ENCODE measurements at places on chromosomes 12 and 14.
A peak's percentile ranks its signal among the peaks of the same experiment; 100 is the strongest.

- no peak overlapping the region for H3K4me3 ChIP-seq
- H3K27me3 ChIP-seq = no peaks in the 10 kb centered on the region
- no peak overlapping the region for H3K27ac ChIP-seq
- no peak for DNase-seq
- H3K4me1 ChIP-seq = peaks cover 30% of the 10 kb centered on the region
These were observed 463.6 kb downstream of the ETNK1 start for GRCh38 chr12:23088594-23088993.

DNA sequence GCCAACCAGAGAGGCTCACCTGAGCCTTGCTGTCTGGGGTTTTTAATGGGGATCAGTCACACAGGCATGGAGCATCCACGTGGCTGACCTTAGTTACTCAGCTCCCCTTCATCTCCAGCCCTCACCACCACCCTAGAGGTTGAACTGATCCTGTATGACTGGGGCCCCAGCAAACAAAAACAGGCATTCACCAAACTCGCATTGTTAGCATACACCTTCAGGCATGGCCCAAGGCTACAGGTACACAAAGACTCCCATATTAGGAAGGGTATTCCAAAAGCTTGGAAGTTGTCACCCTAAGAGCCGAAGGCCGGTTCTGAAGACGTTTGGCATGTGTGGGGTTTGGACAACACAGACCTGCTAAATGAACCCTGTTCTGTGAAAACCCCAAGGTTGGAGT, 10.0 kb downstream of the DNAH10 start:
- no peaks in the 10 kb centered on the region for H3K36me3 ChIP-seq
- no peaks in the 10 kb centered on the region for H3K4me1 ChIP-seq
- H3K27me3 ChIP-seq = peaks cover 49% of the 10 kb centered on the region
- H3K4me3 ChIP-seq = no peak overlapping the region
- no peak overlapping the region for H3K27ac ChIP-seq

GRCh38 chr12:113477171-113477841, 5.6 kb upstream of the LHX5 start:
- peaks cover 15% of the 10 kb centered on the region for H3K4me1 ChIP-seq
- no peaks in the 10 kb centered on the region for H3K36me3 ChIP-seq
- H3K27me3 ChIP-seq = peaks cover 79% of the 10 kb centered on the region
- DNase-seq = no peak
- H3K4me3 ChIP-seq = no peak overlapping the region

DNA sequence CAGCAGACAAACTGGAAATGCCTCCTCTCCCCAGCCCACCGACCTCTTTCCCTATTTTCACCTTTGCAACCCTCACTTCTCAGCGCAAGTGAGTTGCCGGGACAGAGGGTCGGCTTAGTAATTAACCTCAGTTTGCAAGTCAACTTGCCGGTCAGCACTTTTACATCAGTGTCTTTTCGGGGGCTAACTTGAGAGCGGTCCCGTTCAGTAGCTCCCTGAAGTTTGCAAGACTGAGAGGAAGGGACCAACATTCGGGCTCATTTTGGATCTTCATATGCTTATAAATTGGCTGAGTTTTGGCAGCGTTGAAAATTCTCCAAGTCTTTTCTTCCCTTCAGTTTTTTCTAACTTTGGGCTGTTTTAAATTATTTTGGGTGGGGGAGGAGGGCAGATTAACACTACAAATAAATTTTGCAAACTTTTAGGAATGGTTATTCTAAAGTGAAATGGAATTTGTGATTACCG, 846 bp downstream of the BRMS1L start:
- DNase-seq = no peak
- peak overlapping the region; percentile 83 for H3K27ac ChIP-seq
- H3K4me3 ChIP-seq = peak overlapping the region; percentile 91
- H3K36me3 ChIP-seq = peaks cover 10% of the 10 kb centered on the region
